SK-N-MC (cell line): ENCODE measurements at places on chromosomes 5 and 9.

- DNase-seq, result no peak
Observed at GRCh38 chr5:10594591-10595210, 30.8 kb downstream of the ANKRD33B start.

GRCh38 chr9:125332527-125332926 is 70.9 kb downstream of the GAPVD1 start:
- no peak for DNase-seq

- DNase-seq, result no peak
Observed at GRCh38 chr5:150750469-150750868, 8.3 kb downstream of the DCTN4 start.

- DNase-seq, result no peak
Observed at GRCh38 chr5:68612972-68613371, 397.4 kb downstream of the PIK3R1 start.

DNA sequence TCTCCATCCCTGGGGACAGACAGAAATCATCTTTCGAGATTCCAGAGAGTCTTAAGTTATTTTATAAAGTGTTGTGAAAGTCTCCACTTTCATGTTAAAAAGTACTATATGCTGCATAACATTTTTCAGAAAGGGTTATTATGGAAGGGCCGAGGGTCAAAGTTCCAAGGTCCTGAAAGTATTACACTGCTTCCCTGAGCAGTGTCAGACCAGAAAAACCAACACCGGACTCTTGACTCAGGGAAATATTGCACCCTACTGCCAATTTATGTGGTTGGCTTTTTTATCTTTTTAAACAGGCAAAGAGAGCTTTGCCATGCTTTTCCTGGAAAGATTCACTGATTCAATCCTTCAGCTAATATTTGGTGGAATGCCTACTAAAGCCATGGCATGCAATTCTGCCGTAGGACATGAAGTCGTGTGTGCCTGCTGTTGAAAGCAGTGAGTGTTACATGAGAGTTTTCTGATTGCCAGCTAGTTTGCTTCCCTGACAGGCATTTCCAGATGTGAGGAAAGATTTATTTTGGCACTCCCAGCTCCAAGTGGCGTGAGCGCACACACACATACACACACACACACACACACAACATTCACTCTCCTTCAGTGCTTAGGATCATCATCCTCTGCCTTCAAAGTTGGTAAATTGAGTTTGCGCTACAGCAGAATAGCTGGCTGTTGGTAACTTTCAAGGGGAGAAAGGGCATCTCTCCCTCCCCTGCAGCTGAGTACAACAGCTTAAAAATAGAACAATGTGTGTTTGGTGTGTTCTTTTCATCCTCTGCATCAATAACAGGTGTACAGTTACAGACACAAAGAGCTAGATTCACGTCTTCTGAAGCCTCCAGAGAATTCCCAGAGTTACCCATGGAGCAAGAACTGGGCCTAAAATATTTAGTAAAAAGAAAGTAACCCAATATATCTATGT is 45.6 kb downstream of the SLC1A3 start:
- DNase-seq, result no peak

DNA sequence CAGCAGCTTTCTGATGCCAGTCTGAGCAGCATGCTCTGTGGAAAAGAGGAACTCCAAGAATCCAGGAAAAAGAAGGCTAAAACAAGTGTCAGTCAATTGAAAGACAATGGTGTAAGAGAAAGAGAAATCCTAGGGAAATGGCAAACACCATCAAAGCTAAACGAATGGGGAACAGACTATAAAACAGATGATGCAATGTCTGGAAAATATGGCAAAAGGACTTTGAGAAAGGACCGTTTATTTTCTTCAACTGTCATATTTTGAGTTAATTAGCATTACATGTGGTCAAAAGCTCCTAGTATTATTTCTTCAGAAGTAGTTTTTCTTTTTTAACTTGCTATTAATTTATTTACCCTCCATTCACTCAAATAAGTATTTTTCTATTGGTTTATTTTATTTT is 465.2 kb downstream of the LRRC70 start:
- no peak for DNase-seq

DNA sequence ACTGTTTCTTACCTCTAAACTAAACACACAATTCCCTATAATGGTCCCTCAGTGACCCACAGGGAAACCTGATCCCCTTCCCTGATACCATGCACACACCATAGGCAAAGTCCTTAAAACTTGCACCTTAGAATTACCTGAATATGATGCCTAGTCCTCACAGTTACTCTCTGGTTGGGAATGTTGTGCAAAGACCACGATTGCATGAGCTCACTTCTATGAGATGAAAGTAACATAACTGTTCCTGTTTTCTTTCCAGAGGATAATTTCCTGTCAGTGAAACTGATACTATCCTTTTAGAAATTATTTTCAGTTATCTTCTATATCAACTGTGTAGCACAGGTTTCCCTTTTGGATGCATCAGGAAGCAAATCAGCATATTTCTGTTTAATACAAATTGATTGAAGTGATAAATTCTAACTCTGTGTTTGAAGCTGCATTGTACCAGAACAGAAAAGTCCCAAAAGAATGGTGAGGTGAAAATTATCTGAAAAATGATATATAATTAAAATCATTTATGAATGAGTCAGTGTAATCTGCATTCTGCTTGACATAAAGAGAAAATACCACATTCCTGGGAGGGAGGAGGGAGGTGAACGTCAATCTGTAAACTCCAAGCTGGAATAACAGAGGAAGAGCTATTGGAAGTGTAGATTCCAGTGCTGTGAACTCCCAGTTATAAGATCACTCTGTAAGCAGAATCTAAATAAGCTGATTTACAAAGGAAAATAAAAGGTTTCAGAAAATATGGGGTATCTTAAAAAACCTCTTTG is 51.2 kb upstream of the TNFAIP8 start:
- no peak for DNase-seq

DNA sequence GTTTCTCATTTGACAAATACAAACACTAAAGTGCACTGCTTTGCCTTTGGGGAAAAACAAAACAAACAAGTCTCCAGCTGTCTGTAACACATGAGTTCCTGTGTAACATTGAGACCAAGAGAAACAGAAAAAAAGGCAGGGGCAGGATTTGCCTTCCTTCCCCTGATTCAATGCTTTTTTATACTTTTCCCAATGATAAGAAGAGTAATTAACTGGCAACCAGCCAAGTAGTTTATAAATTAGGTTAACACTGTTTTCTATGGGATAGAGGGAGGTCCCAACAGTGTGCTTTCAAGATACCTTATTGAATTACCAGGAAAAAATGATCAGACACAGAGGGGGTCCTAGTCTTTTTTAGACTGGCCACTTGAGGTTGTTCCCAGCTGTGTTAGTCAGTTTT is 346.8 kb downstream of the TRIM36 start:
- no peak for DNase-seq

DNA sequence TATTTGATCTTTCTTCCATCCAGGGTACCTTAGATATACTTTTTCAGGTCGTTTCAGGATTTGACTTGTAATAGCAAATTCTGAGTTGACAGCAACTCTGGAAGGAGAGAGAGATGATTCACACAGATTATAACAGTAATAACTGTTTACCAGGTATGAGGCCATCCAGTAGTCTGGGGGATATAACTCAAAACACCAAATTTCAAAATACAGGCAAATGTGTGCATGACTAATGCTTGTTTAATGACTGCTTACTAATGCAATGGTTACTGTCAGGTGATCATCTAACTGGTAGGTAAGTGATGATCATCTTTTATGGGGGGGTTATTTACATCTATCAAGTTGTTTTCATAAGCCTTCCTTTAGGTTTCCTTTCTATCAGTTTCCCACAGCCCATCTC is 412.3 kb downstream of the MAT2B start:
- no peak for DNase-seq

- no peak for DNase-seq
Observed at GRCh38 chr5:138843316-138844124, 31.6 kb downstream of the LRRTM2 start.

DNA sequence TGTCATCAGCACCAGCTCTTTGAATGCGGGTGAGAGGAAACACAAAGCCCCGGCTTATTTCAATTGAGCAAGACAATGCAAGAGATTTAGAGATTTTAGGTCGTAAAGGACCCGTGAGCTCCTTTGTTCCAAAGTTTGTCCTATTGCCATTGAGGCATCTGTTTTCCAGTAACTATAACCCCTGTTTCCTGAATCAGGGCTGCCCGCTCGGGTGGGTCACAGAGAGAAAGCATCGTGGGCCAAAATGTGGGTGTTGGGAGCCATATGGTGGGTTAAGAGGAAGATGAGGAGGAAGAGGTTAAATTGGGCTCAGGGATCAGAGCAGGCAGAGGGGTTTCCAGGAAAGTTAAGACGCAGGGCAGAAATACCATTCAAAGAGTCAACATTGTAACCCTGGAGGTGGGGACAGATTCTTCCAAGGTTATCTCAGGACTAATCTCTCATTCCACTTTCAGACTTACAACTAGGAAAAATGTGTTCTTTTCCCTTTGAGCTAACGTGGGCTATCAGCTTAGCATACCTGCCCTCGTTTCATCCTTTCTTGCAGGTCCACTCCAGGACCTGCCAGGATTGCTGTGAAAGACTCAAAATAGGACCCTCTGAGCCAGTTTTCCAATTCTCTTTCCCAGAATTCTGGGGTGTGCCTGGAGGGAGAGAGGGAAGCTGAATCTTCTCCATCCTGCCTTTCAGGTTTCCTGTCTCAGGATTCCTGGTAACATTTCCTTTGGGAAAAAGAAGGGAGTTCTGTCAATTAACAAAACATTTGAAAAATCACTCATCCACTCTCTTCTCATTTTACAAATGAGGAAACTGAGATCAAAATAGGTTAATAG is 95.5 kb upstream of the TAF11L2 start:
- DNase-seq, result no peak

- no peak for DNase-seq
Observed at GRCh38 chr9:71824257-71824656, 55.9 kb upstream of the CEMIP2 start.
